AG08396 (cell line): ENCODE measurements at places on chromosomes 2 and 18.

DNA sequence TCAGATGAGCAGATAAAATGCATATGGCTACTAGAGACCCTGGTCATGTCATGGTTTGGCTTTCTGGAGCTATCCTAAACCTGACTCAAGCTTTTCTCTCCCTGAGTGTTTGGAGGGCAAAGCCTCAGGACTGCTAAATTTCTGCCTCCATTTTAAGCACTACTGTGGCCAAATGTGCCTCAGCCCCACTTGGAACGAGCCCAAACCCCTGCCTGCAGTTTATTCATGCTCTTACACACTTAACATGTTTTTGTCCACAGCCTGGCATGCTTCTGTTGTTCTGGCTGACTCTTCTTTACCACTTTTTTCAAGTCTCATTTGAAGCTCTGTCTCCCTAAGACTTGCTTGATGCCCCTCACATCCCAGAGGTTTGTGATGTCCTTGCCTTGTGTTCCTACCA, 24.7 kb downstream of the MGAT5 start:
- no peak for DNase-seq

- DNase-seq = no peak
Observed at GRCh38 chr2:86592547-86593230, 29.4 kb upstream of the CHMP3 start.

DNA sequence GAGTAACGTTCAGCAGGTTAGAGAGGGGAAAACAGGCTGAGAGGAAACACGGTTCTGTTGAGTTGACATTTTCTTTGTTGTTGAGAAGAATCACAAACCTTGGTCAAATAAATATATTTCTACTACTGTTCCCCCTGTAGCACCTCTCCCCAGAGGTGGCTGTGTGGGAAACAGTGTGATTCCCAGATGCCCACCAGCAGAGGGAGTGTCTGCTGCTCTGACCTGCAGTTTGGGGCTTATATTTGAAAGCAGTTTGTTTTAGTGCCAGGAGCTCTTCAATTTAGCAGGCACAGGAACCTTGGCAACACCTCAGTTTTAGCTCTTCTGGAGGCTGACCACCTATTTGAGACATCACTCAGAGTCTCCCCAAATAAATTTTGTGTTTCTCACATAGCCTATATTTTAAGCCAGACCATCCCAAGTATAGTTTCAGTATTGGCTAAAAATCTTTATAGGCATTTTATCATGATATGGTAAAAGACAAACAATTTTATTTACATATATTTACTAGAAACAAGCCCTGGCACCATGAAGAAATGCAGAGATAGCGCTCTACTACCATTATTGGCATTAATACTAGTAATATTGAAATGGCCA, 75.7 kb downstream of the PIK3C3 start:
- peak; percentile 45 for DNase-seq

- DNase-seq = no peak
Observed at GRCh38 chr2:75495862-75496261, 64.9 kb downstream of the EVA1A start.

DNA sequence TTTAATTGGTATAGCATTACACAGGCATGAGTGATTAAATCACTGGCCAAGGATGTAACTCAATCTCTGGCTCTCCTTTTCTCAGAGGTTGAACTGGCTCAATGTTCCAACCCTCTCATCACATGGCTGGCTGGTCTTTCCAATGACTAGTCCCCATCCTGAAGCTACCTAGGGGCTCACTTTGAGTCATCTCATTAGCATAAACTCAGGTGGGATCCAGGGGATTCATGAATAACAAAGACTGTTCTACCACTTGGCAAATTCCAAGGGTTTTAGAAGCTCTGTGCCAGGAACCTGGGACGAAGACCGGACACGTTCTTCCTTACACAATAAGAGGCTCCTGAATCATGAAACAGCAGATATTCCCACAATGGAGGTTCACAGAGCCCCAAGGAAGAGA, 145.0 kb upstream of the SPATS2L start:
- no peak for DNase-seq

DNA sequence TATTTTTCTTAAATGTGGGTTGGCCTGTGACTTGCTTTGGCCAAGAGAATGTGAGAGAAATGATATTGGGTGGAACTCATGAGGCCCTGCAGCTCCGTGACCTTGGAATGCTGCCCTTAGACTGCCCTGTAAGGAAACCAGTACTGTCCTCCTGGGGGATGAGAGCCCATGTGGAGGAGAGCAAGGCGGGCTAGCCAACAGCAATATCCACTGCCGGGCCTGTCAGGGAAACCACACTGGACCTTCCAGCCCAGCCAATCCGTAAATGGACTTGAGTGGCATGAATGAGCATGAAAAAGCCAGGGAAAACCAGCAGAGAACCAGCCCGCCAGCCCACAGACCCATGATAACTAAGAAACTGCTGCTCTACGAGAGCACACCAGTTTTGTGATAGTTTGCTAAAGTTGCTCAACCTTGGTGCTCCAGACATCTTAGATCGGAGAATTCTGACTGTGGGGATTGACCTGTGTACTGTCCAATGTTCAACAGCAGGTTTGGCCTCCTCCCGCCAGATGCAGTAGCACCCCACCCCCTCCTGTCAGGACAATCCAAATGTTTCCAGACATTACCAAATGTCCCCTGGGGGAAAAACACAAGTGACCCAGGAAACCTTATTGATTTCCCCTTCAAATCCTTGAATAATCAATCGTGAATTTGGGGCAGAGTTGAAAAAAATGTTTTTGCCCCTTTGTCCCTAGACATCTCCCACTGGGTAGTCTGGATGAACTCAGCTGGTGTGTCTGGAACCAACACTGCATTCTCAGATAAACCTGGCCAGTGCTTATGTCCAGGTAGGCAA, 27.2 kb downstream of the ALPK2 start:
- DNase-seq = no peak

DNA sequence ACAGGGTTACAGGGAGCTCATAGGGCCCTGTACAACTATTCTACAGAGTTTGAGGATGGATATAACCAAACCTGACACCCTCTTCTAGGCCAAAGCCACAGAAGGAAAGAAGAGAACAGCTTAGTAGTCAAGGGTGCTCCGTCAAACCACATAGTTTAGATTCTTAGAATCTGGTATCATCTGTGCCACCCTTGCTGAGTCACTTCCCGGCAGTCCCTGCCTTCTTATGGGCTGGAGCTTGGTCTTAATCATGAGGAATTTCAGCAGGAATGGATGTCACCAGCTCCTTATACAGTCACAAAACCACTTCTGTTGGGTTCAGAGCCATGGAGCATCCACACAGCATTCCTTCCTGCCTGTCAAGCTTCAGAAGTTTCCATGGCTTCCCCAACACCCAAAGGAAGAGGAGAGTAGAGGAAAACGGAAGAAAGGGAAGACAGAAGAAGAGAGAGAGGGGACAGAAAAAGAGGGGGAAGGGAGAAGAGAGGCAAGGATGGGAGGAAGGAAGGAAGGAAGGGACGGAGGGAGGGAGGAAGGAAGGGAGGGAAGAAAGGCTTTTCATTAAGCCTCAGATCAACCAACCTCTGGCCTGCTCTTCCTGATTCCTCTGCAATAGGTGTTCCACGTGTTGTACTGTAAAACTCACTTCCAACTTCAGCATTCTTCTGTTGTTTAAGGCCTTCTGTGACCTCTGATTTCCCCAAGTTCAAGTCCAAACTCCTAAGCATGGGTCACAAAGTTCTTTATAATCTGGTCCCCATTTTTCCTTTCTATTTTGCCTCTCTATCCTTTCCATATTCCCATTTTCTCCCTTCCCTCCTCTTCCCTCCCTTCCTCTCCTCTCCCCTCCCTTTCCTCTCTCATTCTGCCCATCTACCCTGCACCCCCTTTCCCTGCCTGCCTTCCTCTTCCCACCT, 246.1 kb upstream of the TNP1 start:
- peak; percentile 86 for DNase-seq

DNA sequence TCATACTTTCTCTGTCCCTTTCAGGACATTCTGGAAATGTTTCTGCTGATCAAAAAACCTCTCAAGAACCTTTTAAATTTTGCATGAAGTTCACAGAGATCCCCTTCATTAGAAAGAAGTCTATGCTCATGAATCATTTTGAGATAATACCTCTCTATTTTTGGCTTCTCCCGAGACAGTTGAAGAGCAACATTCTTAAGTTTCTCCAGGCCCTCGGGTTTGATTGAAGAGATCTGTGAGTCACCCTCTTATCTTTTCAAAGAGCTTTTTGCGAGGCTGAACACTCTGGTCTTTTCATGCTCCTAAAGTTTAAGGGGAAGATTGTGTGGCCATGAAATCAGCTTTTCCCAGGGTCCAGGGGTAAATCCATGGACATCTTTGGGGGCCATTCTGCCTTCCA, 354.2 kb downstream of the FBXO15 start:
- DNase-seq = no peak

DNA sequence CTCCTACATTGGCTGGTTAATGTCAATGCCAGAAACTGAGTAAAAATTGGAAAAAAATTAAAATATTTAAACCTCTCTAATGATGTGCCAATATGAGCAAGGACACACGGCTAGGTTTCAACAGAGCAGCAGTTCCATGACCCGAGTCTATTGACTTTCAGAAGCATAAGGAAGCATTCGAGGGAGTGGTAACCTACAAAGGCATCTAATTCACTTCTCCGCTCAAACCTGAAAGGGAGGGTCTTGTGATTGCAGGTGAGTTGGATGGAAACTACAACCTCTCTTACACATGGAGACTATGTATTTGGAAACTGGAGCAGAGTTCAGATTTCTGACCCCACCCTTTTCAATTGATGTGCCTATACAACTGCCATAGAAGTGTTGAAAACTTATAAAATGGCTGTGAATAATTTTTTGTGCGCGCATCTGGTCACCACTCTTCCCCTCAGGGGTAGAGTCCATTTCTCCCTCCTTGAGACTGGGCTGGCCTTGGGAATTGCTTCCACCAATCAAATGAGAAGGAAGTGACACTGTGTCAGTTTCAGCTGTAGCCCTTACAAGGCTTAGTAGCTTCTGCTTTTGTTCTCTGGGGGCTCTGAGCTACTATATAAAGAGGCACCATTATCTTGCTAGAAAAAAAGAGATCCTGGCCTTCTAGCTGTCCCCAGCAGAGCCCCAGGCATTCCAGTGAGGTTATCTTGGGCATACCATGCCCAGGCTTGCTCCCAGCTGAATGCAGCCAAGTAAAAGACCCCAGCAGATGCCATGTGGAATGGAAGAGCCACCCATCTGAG, 278.0 kb downstream of the EPHA4 start:
- DNase-seq = no peak

DNA sequence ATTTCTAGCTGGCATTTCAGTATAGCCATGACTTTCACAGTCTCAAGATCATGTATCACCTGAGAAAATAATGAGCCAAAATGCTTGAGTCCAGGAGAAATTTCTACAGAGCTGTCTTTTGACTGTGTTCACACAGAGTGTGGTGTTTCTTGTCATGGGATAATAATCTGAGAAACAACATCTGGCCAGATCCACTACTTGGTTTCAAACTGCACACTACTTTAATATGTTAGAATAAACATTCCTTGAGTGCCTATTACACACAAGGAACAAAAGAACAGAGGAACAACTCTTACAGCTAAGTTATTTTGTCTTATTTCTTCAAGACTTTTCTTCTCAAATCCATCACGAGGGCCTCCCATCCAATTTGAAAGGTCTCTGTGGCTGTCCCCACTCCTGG, 108.3 kb downstream of the SS18 start:
- no peak for DNase-seq

DNA sequence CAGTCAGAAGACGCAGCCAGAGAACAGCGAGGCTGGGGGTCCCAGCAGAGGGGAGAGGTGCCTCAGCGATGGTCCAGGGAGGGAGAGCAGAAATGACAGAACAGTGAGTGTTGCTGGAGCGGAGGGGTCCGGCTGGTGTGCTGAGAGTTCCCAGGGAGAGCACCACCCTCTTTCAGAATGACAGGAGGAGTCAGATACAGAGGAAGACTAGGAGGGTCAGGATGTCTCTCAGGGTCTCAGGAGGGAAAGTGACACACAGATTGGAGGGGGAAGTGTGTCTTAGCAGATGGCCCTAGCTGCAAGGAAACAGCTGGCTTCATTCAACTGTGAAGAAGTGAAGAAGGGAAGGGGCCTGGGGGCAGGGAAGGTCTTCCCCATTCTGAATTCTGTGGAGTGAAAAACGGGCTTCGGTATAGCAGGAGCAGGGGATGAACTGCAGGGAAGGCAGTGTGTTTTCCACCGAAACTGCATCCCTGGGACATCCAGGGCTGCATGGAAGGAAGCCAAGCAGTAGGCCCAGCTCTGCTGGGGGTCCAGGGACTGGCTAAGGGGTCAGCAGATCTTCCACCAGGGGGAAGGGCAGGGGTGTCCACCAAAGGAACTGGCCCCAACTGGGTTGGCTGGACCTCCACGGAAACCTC, 90.0 kb upstream of the OTOS start:
- DNase-seq = no peak

DNA sequence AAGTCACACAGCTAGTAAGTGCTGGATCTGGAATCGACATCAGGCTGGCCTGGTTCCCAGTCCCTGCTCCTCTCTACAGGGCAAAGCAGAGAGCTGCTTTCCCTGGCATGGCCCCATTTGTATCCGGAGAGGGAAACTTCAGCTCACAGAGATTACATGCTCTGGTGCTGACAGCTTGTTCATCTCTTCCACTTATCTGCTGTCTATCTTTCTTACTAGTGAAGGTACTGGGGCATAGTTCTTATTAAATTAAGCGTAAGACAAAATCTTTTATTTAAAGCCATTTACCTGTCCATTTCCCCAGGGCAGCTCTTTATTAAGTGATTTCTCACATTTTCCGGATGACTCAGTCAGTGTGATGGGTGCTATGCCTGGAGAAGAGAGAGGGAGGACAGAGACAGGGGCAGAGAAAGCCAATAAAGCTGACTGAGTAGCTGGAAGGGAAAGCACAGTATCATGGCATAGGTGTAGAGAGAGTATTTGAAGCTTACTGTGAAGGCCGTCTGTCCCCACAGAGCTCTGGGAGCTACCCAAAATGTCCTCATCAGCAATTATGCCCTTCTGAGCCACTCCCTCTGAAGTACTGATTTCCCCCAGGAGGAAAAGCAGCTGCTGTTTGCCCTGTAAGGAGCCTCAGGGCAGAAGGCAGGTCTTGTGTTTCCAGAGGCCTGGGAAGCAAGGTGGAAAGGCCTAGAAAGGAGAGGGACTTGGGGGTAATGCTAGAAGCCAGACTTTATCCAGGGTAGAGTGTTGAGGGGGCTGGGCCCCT, 44.1 kb upstream of the EPAS1 start:
- DNase-seq = no peak

DNA sequence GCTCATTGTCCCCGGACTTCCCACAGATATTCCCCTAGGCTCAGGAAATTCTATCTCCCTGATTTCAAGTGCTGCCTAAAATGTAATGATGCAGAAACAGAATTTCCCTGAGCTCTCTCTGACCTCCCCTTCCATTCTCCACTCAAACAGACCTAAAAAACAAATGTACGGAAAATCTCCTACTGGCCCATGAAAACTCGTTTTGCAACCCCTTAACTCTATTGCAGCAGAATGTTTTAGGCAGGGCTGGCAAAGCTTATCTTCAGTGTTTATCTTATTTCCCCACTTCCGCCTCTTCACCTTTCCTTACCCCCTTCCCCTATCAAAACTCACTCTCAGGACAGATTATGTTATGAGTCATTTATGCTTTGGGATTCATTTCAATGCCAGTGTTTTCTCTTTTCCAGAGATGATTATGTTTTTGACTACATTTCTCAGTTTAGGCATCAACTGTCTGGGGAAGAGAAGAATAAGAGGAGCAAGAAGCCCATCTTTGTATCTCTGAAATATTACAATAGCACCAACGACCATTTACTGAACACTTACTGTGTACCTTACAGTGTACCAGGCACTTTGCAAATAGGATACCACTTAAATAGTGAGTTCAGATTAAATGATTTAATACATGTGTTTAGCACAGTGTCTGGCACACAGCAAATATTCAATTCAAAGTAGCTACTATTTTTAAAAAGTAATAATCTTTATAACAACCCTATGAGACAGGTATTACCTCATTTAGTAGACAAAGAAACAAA, 53.9 kb upstream of the STPG4 start:
- DNase-seq = no peak
